Type B pancreatic cell (in vitro differentiated cells): ENCODE measurements at places on chromosomes 5 and 9.

- H3K27ac ChIP-seq = no peak overlapping the region
- H3K36me3 ChIP-seq = no peaks in the 10 kb centered on the region
- no peak for DNase-seq
- no peak overlapping the region for H3K4me3 ChIP-seq
- peaks cover 14% of the 10 kb centered on the region for H3K4me1 ChIP-seq
Observed at GRCh38 chr5:170429014-170429413, 39.8 kb upstream of the KCNMB1 start.

GRCh38 chr5:174572591-174572990 is 151.8 kb upstream of the MSX2 start:
- H3K27me3 ChIP-seq = peaks cover 19% of the 10 kb centered on the region
- DNase-seq = no peak
- H3K4me1 ChIP-seq = peaks cover 53% of the 10 kb centered on the region
- no peak overlapping the region for H3K4me3 ChIP-seq
- H3K27ac ChIP-seq = no peak overlapping the region

GRCh38 chr5:179860301-179860700 is 1.7 kb upstream of the MRNIP start:
- no peak for DNase-seq
- peaks cover 14% of the 10 kb centered on the region for H3K36me3 ChIP-seq
- peak overlapping the region; percentile 93 for H3K4me3 ChIP-seq
- H3K4me1 ChIP-seq = peaks cover 18% of the 10 kb centered on the region

DNA sequence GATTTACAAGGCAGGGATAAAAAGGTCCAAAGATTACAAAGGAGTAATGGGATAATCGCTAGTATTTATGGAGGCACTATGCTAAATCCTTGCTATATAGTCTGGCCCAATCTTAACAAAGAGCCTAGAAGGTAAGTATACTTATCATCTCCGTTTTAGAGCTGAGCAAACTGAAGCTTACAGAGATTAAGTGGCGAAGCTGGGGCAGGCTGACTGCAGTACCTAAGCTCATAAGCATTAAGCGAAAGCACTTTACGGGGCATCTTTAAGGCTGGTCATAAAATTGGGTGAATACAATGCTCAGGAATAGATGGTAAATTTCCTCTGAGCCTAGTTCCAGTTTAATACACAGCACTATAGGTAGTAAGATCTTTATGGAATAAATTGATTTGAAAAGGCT is 30.0 kb upstream of the ZNF366 start:
- no peaks in the 10 kb centered on the region for H3K4me1 ChIP-seq
- H3K4me3 ChIP-seq = no peak overlapping the region
- no peak overlapping the region for H3K27ac ChIP-seq
- no peak for DNase-seq

DNA sequence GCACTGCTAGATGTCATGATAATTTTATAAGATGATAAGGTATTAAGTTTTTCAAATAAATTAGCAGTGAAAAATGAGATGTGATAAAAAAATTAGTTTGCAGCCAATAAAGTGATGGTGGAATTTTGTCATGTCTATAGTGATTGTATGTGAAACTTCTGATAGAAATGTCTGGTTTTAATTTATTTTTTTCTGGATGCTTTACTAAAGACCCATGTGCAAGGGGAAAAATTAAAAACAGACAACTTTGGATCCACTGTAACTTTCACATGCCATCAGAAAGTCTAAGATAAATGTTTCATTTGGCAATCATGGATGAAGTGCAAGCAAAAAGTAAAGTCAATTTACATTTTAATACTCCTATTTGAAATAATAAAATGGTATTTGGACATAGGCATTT is 4.4 kb upstream of the NDUFS4 start:
- no peaks in the 10 kb centered on the region for H3K36me3 ChIP-seq
- H3K4me1 ChIP-seq = peaks cover 16% of the 10 kb centered on the region
- H3K4me3 ChIP-seq = no peak overlapping the region
- no peak for DNase-seq
